Naive thymus-derived CD4-positive, alpha-beta T cell (primary cell): ENCODE measurements at places on chromosomes 12 and 14. TPM values are rescaled to one million over a fixed set of nuclear protein-coding genes. Genes with fewer than 3 reads are reported as not detected.

- no peak for DNase-seq
These were observed 333.2 kb upstream of the MDGA2 start for GRCh38 chr14:48008646-48009045.

GRCh38 chr14:56608689-56609088 lies 29.1 kb downstream of the TMEM260 start:
- no peak for DNase-seq

DNA sequence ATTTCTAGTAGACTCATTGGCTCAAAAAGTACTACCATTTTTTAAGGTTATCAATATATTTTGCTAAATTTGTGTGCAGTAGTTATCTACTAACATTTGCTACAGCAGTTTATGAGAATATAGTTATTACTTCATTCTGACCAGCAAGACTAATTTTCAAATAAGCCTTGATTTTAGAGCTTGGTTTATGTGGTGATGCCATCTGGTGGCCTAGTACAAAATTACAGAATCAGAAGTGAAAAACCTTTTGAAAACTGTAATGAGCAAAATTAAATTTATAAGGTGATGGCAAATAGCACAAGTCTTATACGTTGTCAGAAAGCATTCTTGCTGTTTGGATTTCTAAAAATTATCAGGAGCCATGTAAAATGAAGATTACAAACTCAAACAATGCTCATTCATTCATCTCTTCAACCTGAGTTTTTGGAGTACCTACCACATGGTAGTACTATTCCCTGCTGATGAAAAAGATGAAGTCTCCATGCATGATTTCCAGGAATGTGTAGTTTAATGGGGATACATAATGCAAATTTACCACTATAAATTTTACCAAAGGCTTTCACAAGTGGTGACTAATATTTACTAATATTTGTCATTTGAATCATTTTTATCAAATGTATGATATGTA lies 51.0 kb downstream of the MAGOHB start:
- peak; percentile 54 for DNase-seq

DNA sequence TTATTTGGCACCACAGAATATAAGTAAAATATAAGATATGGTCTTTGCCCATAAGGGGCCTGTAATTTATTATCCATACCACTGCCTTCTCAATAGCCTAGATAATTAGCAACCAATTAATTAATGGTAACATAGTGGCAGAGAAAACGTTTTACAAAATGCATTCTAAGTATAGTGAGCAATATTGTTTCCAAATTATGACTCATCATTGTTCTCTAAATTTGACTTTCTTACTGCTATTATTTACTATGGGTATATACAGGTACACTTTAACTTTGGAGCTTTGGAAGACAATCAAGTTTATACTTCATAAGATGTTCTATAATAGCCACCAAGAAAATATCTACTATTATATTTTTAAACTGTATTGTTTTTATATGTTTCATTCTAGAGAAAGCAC lies 26.7 kb downstream of the DCP1B start:
- DNase-seq, result no peak

The DPPA3 gene
- total RNA-seq, result not detected

- no peak for DNase-seq
These were observed 12.3 kb downstream of the MARS1 start for GRCh38 chr12:57500213-57500612.

GRCh38 chr14:100802766-100803165 lies 23.2 kb upstream of the MEG3 start:
- no peak for DNase-seq

- no peak for DNase-seq
These were observed 422.4 kb upstream of the OR4E1 start for GRCh38 chr14:22095860-22096513.

- no peak for DNase-seq
These were observed 9.7 kb downstream of the JDP2 start for GRCh38 chr14:75437201-75438143.

GRCh38 chr12:82663893-82664292 lies 22.8 kb upstream of the TMTC2 start:
- DNase-seq, result no peak

The LRR1 gene
- total RNA-seq, result 16.9 TPM

DNA sequence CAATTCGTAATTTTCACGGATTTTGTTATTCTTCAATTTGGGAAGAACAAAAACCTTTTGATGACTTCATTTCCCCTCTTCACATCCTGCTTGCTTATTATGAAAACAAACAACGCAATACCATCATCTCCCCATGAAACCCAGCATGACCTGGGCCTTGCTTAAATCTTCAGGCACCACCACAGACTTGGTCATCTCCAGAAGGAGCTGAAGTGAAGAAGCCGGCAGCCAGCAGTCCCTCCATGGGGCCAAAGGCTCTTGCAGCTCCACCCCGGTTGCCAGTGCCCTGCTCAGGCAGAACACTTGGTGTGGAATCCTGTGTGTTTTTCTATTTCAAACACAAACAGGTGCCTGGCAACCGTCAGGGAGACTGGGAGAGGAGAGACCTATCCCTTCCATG lies 982.9 kb upstream of the TMEM132C start:
- no peak for DNase-seq
